Activated T-helper 2 cell treated with anti-CD3 and anti-CD28 coated beads, Interferon-gamma antibody, Interleukin-2, Interleukin-4, amounts not matched to agents 10 μg/mL and 5 μg/mL and 100 μg/mL, durations not matched to agents 14 hours and 24 hours and 36 hours (primary cell): ENCODE measurements at places on chromosomes 2 and 18. TPM values are rescaled to one million over a fixed set of nuclear protein-coding genes. Genes with fewer than 3 reads are reported as not detected.
A peak's percentile ranks its signal among the peaks of the same experiment; 100 is the strongest.

CFAP65 gene
- not detected in 2 replicates for total RNA-seq

MRO gene
- not detected in 2 replicates for total RNA-seq

WDFY1 gene
- 22.2 and 23.3 TPM in 2 replicates for total RNA-seq

CRYGD gene
- total RNA-seq, result not detected in 2 replicates

CNDP1 gene
- total RNA-seq, result 0.09 TPM in 2 replicates

ASB1 gene
- total RNA-seq, result 36.3 and 37.4 TPM in 2 replicates

PTMA gene
- 2,151 and 2,259 TPM in 2 replicates for total RNA-seq

DNA sequence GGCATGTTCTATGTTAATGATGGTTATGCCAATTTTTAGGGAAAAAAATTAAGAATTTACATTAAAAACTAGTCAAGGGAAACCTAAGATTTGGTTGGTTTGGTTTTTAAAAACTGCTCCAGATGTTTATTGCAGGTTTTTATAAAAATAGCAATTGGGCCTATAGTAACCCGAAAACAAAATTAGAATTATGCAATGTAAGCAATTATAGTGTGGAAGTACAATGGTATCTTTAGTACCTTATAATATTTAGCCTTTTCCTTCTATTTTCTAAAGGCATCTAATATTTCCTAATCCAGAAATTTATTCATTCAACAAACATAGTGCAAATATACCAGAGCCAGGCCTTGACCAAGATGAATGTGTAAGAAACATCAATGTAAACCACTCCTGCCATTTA, 27.3 kb downstream of the CACNB4 start:
- H3K36me3 ChIP-seq, result no peaks in the 10 kb centered on the region
- no peaks in the 10 kb centered on the region for H3K4me1 ChIP-seq
- DNase-seq, result no peak
- no peak overlapping the region for H3K4me3 ChIP-seq
- peaks cover 4% of the 10 kb centered on the region for H3K27me3 ChIP-seq

GRCh38 chr2:182642328-182642727, 73.7 kb upstream of the DNAJC10 start:
- peak; percentile 22 for DNase-seq
- H3K27ac ChIP-seq, result no peak overlapping the region
- peaks cover 4% of the 10 kb centered on the region for H3K4me1 ChIP-seq
- H3K36me3 ChIP-seq, result no peaks in the 10 kb centered on the region
- no peak overlapping the region for H3K4me3 ChIP-seq

DNA sequence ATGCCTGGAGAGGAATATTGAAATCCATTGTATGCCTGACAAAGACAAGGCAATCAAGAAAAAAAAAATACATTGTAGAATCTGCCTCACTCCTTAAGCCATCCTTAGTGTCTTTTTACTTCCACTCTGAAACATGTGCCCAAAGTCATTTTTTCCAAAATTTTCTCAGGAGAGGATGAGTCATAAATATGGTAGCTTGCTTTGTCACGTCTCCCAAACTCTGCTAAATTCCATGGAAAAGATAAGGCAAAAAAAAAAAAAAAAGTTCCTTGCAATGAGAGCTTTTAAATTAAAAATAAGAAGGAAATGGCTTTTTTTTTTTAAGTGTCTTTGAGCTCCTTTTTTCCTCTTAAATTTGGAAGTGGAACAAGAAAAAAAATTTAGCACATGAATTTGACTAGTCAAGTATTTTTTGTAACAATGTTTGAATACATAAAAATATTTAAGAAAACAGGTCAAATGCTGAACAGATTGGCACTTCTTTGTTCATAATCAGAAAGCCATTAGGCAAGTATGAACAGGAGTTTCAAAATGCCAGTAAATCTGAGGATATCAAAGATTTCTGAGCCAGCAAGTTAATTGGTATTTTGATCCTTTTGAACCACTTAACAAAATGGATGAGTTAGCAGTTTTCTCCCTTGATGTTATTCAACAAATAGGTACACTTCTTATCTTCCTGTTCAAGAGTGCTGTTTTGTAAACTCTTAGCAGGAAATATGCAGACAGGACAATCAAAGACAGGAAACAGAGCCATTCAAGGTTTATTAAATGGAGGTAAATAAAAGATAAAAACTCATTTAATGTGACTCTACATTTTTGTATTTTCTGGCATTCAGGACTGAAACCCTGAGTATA, 247.3 kb upstream of the SP5 start:
- peaks cover 2% of the 10 kb centered on the region for H3K4me1 ChIP-seq
- H3K36me3 ChIP-seq, result peaks cover 8% of the 10 kb centered on the region
- no peak overlapping the region for H3K4me3 ChIP-seq
- H3K27ac ChIP-seq, result no peak overlapping the region
- DNase-seq, result no peak
- H3K27me3 ChIP-seq, result no peaks in the 10 kb centered on the region

GRCh38 chr2:41495050-41495449, 552.8 kb upstream of the PKDCC start:
- no peaks in the 10 kb centered on the region for H3K4me1 ChIP-seq
- H3K27me3 ChIP-seq, result no peaks in the 10 kb centered on the region
- no peak for DNase-seq

- H3K27me3 ChIP-seq, result peaks cover 37% of the 10 kb centered on the region
- no peak overlapping the region for H3K27ac ChIP-seq
- H3K4me1 ChIP-seq, result peaks cover 48% of the 10 kb centered on the region
- DNase-seq, result no peak
- no peak overlapping the region for H3K4me3 ChIP-seq
Observed at GRCh38 chr18:45684341-45685115, 39.5 kb upstream of the SLC14A1 start.

DNA sequence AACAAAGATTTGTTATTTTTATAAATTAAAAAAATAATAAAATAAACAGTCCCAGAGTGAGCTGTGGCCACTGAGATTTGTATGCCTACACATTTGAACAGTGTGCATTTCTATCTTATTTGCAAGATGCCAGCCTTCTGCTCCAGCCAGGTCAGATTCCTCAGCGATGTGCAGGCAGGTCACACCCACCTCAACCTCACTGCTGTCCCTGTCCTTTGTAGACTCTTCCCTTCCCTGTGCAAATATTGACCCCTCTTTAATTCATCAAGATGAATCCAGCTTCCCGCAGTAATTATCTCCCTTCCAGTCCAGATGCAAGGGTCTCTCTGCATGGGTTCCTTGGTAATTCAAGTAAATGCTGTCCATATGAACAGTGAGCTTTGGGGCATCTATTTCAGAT, 256.2 kb downstream of the PIEZO2 start:
- no peak overlapping the region for H3K27ac ChIP-seq
- DNase-seq, result no peak
- H3K36me3 ChIP-seq, result no peaks in the 10 kb centered on the region
- H3K27me3 ChIP-seq, result no peaks in the 10 kb centered on the region

GRCh38 chr18:3466872-3467271, 16.9 kb downstream of the TGIF1 start:
- H3K36me3 ChIP-seq, result peaks cover 4% of the 10 kb centered on the region
- no peak for DNase-seq
- H3K27me3 ChIP-seq, result no peaks in the 10 kb centered on the region
- H3K27ac ChIP-seq, result no peak overlapping the region

- H3K4me3 ChIP-seq, result no peak overlapping the region
- H3K36me3 ChIP-seq, result no peaks in the 10 kb centered on the region
- no peaks in the 10 kb centered on the region for H3K4me1 ChIP-seq
- no peak for DNase-seq
- H3K27ac ChIP-seq, result no peak overlapping the region
Observed at GRCh38 chr2:157692768-157693167, 64.1 kb upstream of the ACVR1C start.

DNA sequence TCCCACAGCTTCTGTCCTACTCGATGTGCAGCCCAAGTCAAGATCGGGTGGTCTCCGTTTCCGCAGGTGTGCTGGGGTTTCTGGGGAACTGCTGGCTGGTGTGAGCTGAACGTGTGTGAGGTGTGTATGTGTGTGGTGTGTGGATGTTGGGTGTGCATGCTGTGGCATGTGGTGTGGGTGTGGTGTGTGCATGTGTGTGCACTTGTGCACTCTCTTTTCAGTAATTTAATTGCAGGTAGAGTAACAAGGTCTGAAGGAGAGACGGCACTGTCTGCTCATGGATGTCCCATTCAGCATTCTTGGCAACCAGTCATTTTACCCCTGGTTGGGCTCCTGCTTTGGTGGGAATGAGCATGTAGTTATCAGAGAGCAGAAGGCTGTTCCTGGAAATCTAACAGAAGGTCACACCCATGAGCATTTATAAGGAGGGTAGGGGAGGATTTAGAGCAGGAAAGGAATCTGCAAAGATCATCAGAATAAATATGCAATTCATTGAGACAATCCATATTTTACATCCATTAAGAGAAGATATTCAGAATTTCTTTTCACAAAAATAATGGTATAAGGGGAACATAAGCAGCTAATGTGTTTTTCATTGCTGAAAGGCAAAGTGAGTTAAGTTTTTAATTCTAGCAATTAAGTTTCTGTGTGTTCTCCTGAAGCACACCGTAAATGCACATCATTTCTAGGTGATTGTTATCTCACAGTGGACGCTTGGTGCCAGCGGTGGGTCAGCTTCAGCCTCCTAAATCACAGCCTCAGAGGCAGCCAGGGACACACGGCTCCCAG, 60.7 kb downstream of the ADI1 start:
- H3K4me3 ChIP-seq, result no peak overlapping the region
- peaks cover 5% of the 10 kb centered on the region for H3K4me1 ChIP-seq
- no peak overlapping the region for H3K27ac ChIP-seq
- peaks cover 24% of the 10 kb centered on the region for H3K36me3 ChIP-seq
- H3K27me3 ChIP-seq, result no peaks in the 10 kb centered on the region
- DNase-seq, result no peak

DNA sequence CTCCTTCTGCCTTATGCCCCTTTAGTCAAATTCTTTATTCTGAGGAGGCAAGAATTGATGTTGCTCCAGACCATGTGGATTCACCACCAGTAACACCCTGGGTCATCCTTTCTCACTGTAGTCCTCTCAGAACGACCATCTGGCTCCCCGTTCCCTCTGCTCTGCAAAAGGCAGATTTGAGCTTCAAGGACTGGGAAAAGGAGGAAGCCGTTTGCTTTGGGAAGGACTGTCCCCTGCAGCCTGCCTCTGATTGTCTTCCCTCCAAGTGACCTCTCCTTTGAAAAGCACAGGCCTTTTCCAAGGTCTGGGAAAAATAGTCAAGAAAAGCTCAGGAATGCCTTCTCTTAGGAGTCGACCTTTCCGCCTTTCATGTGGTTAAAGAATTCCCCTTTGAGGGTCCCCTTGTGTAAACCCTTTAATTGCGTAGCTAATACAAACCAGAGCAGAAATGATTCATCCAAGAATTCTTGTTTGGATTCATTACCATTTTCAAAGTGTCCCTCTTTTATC, 130.1 kb upstream of the COPS8 start:
- no peak for DNase-seq
- peaks cover 15% of the 10 kb centered on the region for H3K4me1 ChIP-seq
- no peaks in the 10 kb centered on the region for H3K36me3 ChIP-seq
- H3K27me3 ChIP-seq, result peaks cover 4% of the 10 kb centered on the region
- H3K27ac ChIP-seq, result peak overlapping the region; percentile 5
- H3K4me3 ChIP-seq, result no peak overlapping the region

GRCh38 chr2:174300114-174300513, 34.6 kb upstream of the SP9 start:
- H3K4me1 ChIP-seq, result no peaks in the 10 kb centered on the region
- no peak for DNase-seq
- H3K27me3 ChIP-seq, result peaks cover 9% of the 10 kb centered on the region
- no peaks in the 10 kb centered on the region for H3K36me3 ChIP-seq

- no peak for DNase-seq
- H3K36me3 ChIP-seq, result peaks cover 9% of the 10 kb centered on the region
- H3K27me3 ChIP-seq, result no peaks in the 10 kb centered on the region
- H3K4me1 ChIP-seq, result peaks cover 6% of the 10 kb centered on the region
- no peak overlapping the region for H3K4me3 ChIP-seq
- H3K27ac ChIP-seq, result no peak overlapping the region
Observed at GRCh38 chr2:39447266-39448168, 10.4 kb upstream of the MAP4K3 start.

- no peak for DNase-seq
- no peaks in the 10 kb centered on the region for H3K36me3 ChIP-seq
- no peak overlapping the region for H3K4me3 ChIP-seq
- H3K4me1 ChIP-seq, result peaks cover 1% of the 10 kb centered on the region
Observed at GRCh38 chr2:9135822-9136558, 70.6 kb upstream of the ASAP2 start.

GRCh38 chr2:69296421-69296820, 90.6 kb downstream of the GFPT1 start:
- no peak for DNase-seq
- no peaks in the 10 kb centered on the region for H3K36me3 ChIP-seq
- H3K27ac ChIP-seq, result no peak overlapping the region
- H3K4me3 ChIP-seq, result no peak overlapping the region

- H3K27ac ChIP-seq, result no peak overlapping the region
- DNase-seq, result no peak
- peaks cover 13% of the 10 kb centered on the region for H3K4me1 ChIP-seq
Observed at GRCh38 chr2:37459095-37459981, 114.9 kb downstream of the QPCT start.
